ENCODE measurements at places on chromosomes 11 and 22.

DNA sequence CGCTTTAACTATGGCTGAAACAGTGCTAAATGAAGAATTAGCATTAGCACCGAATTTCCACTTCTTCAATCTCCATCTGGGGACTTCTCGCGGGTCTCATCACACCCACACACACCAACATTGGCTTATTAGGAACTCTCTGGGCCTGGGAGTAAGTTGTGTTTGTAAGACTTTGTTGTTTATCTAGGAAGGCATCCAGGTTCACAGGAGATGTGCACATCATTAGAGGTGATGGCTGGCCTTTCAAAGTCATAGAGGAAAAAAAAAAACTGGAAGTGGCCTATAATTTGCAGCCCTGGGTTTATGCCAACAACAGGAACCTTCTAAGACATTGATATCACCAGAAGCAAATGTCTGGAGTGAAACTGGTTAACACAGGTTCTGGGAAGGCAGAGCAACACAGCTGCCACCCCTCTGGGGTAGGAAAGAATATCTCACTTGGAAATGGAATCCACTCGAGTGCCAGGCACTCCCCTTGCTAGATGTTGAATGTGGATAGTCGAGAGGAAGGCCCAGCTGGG lies 84.5 kb downstream of the TRAF6 start:
- no peak for DNase-seq

DNA sequence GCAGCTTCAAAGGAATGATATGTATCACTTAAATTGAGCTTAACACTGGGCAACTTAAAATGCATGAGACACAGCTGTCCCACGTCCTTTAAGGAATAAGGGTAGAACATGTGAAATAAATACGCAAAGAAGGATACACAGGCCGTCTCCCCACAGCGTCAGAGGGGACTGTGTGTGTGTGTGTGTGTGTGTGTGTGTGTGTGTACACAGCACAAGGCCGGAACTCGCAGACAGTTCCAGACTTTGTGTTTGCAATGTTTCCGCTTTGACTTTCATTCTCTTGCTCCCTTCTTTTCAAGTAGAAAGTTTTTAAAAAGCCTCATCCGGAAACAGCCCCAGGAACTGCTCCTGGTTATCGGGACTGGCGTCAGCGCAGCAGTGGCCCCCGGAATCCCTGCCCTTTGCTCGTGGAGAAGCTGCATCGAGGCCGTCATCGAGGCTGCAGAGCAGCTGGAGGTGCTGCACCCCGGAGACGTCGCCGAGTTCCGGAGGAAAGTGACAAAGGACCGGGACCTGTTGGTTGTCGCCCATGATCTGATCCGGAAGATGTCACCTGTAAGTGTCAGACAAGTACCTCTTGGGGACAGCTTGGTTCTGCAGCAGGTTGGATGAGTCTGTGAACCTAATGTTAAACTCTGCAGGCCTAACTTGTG lies 13.3 kb downstream of the FAM118A start:
- DNase-seq: no peak

DNA sequence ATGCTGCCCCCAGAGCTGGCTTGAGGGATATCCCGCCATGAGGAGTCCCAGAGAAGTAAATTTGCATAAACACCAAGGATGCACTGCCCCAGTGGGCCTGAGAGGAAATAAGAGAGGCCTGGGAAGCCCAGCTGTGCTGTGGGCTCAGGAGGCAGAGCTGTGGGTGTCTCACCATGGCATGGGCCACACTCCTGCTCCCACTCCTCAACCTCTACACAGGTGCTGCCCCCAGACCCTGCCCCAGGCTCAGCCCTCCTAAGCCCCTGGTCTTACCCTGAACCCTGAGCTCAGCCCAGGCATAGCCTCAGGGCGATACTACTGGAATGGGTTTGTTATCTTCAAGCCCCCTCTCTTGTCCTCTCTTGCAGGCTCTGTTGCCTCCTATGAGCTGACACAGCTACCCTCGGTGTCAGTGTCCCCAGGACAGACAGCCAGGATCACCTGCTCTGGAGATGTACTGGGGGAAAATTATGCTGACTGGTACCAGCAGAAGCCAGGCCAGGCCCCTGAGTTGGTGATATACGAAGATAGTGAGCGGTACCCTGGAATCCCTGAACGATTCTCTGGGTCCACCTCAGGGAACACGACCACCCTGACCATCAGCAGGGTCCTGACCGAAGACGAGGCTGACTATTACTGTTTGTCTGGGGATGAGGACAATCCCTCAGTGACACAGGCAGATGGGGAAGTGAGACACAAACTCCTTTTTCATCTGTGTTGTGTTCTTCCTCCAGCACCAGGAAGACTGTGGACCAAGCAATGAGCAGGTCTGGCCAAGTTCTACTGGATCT lies 59.9 kb downstream of the GGTLC2 start:
- DNase-seq: no peak

GRCh38 chr11:5596607-5597201 lies at the start of gene TRIM6:
Gene TRIM6 (plus strand): TSS chr11:5596637. CDS start chr11:5596898, 261 bp downstream.
- peak; percentile 72 for DNase-seq

DNA sequence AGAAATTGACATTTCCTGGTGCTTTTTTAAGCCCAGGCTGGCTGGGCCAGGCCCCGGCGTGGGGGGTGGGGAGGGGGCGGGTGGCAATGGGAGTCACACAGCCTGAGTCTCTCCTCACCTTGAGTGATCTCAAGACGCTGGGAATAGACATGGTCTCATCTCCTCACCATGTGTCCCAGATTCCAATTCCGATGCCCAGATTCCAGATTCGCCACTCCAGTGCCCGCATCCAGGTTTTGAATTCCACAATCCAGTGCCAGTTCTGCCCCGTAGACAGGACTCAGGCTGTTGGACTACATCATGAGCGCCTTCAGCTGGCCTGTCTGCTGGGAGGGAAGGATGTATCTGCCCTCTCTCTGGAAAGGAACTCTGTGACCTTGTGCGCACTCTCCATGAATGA lies 19.1 kb downstream of the KCNC1 start:
- DNase-seq: no peak

- no peak for DNase-seq
Observed at GRCh38 chr11:105241136-105241535, 101.6 kb upstream of the CARD18 start.

- DNase-seq: no peak
Observed at GRCh38 chr11:78189174-78189724, 530 bp downstream of the USP35 start.

- no peak for DNase-seq
Observed at GRCh38 chr11:34493926-34494595, 19.5 kb downstream of the ELF5 start.

- DNase-seq: no peak
Observed at GRCh38 chr11:110757066-110757465, 44.8 kb upstream of the ARHGAP20 start.

DNA sequence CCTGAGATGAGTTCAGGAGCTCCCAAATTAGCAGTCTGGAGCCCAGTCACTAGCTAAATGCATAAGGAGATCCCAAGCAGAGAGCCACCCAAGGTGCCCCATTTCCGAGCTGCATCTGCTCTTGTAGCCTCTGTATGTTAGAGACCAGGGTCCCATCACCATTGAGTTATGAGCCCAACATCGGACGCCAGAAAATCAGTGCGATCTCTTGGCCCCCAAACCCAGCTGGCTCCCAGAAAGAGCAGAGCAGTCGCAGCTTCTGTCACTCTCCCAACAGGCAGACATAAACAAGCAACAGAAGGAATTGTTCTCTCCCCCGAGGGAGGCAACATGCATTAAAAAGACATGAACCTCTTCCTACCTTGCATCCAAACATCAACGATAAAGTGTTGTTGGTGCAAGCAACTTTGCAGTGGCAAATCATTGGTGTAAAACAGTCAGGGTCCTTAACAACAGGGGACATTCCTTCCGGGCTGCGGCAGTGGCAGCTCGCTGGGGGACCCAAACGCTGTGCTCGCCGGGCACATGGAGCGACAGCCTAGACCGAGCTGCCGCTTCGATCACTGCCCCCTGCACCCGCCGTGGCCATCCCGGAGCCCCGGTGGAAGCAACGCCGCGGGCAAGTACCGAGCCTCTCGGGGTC lies 907.1 kb downstream of the DLG2 start:
- peak; percentile 9 for DNase-seq

DNA sequence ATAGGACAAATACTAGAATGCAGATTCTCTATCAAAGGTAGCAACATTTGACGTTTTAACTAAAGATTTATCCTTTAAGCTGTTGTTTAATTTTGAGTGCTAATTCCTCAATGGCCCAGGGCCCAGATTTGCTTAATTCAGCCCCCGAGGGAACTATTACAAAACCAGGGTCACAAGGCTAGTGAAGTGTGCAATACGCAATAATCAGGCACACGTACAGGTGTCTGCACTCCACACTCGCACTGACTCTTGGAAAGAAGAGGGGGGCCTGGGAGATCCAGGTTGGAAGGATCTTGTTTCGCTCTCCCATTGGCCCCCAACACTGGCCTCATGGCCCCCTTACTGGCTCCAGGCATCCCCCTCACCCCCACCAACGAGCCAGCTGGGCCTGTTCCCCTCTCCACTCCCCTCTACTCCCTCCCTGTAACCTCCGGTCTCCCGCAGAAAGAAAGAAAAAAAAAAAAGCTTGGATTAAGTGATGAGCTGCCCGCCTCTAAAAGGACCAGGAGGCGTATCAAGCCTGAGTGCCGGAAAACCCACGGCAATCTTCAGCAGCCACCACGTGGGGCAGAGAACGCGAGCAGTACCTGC lies 2.2 kb upstream of the KIRREL3 start:
- DNase-seq: no peak

DNA sequence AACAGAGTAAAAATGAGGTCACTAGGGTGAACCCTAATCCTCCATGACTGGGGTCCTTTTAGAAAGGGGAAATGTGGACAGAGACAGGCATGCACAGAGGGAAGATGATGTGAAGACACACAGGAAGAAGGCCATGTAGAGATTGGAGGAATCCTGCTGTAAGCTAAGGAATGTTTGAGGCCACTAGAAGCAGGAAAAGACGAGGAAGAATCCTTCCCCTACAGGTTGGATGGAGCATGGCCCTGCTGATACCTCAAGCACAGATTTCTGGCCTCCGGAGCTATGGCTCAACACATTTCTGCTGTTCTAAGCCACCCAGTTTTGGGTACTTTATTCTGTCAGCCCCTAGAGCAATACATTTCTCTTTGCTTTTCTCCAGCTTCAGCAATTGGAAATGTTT lies 486.9 kb downstream of the MIAT start:
- DNase-seq: no peak

DNA sequence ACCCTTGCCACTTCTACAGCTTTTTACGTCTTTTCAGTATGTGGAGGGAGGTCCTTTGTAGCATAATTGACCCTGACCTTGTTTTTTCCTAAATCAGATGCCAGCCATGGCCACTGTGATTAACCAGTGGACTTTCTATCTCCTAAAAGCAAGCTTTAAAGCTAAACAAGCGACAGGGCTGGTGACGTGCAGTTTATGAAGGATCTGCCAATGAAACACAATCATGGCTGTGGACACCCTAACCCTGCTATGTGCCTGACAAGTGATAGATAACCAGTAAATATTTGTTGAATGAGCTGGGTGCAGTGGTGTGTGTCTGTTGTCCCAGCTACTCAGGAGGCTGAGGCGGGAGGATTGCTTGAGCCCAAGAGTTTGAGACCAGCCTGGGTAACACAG lies 64.2 kb downstream of the LIF start:
- DNase-seq: no peak

DNA sequence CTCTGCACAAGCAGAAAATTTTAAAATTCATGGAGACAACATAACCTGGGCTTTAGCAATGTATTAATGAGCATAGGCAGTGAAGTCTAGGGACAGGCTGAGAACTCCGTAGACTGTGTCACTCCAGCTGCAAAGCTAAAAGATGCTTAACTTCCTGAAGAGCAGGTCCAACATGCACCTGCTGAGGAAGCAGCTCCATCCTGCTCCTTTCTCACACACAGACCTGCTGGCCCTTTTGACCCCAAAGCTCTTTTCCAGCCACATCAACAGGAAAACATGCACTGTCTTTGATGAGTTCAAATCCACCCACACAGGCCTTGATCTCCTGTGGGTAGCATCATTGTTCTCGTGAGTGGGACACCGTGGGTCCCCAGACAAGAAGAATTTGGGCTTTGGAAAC lies 36.0 kb downstream of the SYN3 start:
- DNase-seq: no peak

GRCh38 chr11:66906061-66906733 lies 49.3 kb downstream of the LRFN4 start:
- no peak for DNase-seq

- no peak for DNase-seq
Observed at GRCh38 chr11:46330563-46331281, 16.5 kb upstream of the DGKZ start.

- peak; percentile 20 for DNase-seq
Observed at GRCh38 chr22:46245511-46245910, 4.6 kb downstream of the CDPF1 start.

- no peak for DNase-seq
Observed at GRCh38 chr11:121450401-121450800, 1.7 kb upstream of the SORL1 start.

- no peak for DNase-seq
Observed at GRCh38 chr11:84965484-84965883, 661.7 kb downstream of the DLG2 start.

GRCh38 chr11:125743681-125744080 lies 2.4 kb upstream of the PATE1 start:
- no peak for DNase-seq

GRCh38 chr11:18934195-18934814 lies 4.9 kb downstream of the MRGPRX1 start:
- DNase-seq: no peak

- no peak for DNase-seq
Observed at GRCh38 chr11:36997656-36998055, 399.6 kb upstream of the RAG2 start.

DNA sequence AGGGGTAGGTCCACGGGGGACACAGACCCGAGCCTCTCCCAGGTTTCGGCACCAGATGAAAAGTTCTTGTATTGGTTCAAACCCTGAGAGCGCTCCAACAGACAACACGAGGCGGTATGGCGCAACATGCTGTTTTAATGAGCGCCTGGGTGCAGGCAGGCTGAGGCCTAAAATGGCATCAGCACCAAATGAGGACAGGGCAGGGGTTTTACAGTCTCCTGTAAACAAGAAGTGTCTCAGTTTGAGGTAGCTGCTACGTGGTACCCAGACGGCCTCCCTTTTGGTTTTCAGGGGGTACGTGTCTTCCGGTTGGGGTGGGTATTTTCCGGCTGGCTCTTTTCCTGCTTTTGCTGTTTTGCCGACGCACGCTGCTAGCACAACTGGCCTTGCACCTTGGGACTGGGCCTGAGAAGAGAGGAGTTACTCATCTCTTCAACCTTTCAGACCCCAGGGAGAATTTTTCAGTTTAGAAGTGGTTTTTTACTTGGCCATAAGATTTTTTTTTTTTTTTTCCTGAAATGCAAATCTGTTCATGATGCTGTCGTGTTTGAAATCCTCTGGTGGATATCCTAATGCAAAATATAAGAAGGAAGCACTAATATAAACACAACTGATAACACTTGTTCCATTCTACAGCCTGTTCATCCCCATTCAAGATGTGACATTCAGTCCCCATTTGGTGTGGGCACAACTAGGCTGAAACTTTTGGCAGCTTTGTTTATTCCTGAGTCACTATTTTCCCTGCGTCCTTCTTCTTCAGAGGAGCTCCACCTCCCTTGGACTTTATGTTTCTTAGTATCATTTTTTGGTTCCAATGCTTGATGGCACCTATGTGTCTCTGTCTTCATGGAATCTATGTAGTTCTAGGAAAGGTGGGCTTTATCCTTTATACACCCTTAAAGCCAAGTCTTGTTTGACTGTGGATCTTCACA lies 6.5 kb downstream of the PPFIBP2 start:
- DNase-seq: no peak

Data from small intestine (tissue), 16 donors.